IMR-90 (cell line): ENCODE measurements at places on chromosomes 1 and 21. TPM values are rescaled to one million over a fixed set of nuclear protein-coding genes. Genes with fewer than 3 reads are reported as not detected.

Gene GPR25
- polyA plus RNA-seq: not detected in 2 replicates

Gene RHOU
- 0.27 and 0.44 TPM in 2 replicates for polyA plus RNA-seq

Gene CFAP141
- polyA plus RNA-seq: not detected in 2 replicates

Gene SH2D2A
- 0.23 TPM in 1 of 2 replicates, not detected in the other for polyA plus RNA-seq

Gene C1QTNF12
- polyA plus RNA-seq: 1.1 and 2.6 TPM in 2 replicates

Gene KRTAP10-10
- polyA plus RNA-seq: not detected in 2 replicates

Gene GPR153
- 5.2 and 6.5 TPM in 2 replicates for polyA plus RNA-seq

Gene ICOSLG
- polyA plus RNA-seq: 0.09 and 0.17 TPM in 2 replicates

Gene TFF1
- not detected in 2 replicates for polyA plus RNA-seq

Gene HAO2
- not detected in 2 replicates for polyA plus RNA-seq

Gene ANGPTL3
- not detected in 2 replicates for polyA plus RNA-seq

Gene LDLRAD1
- polyA plus RNA-seq: not detected in 2 replicates

Gene S100A1
- polyA plus RNA-seq: 0.29 and 0.59 TPM in 2 replicates

Gene ZSWIM5
- polyA plus RNA-seq: 0.03 TPM in 2 replicates

Gene TEDDM1
- polyA plus RNA-seq: not detected in 2 replicates

Gene WNT4
- not detected in 2 replicates for polyA plus RNA-seq

Gene WDR64
- polyA plus RNA-seq: not detected in 2 replicates

Gene TTC34
- 0.09 and 0.11 TPM in 2 replicates for polyA plus RNA-seq

Gene COL24A1
- polyA plus RNA-seq: 1.4 and 2.2 TPM in 2 replicates

Gene SPATA21
- polyA plus RNA-seq: not detected in 2 replicates

Gene MROH9
- not detected in 2 replicates for polyA plus RNA-seq

Gene S100A2
- polyA plus RNA-seq: 7.9 and 9.5 TPM in 2 replicates

Gene NES
- 25.3 and 26.7 TPM in 2 replicates for polyA plus RNA-seq

Gene C1orf141
- not detected in 2 replicates for polyA plus RNA-seq

Gene TMCC2
- 4.2 and 4.6 TPM in 2 replicates for polyA plus RNA-seq

Gene SELL
- not detected in 2 replicates for polyA plus RNA-seq

Gene CELA3B
- not detected in 2 replicates for polyA plus RNA-seq

Gene C8B
- polyA plus RNA-seq: not detected in 2 replicates

Gene SPATA17
- polyA plus RNA-seq: 0.03 and 0.20 TPM in 2 replicates

Gene IFI44
- polyA plus RNA-seq: 1.8 and 2.2 TPM in 2 replicates

Gene CHD5
- 0.06 and 0.09 TPM in 2 replicates for polyA plus RNA-seq

Gene C1orf56
- polyA plus RNA-seq: 1.2 and 1.5 TPM in 2 replicates

Gene OR6P1
- polyA plus RNA-seq: not detected in 2 replicates

Gene ARHGAP30
- 0.02 and 0.03 TPM in 2 replicates for polyA plus RNA-seq

Gene LIPI
- not detected in 2 replicates for polyA plus RNA-seq

Gene TMEM125
- polyA plus RNA-seq: 0.03 and 0.10 TPM in 2 replicates

Gene ZBTB37
- polyA plus RNA-seq: 0.92 and 1.0 TPM in 2 replicates

Gene FYB2
- polyA plus RNA-seq: not detected in 2 replicates

Gene KIFAP3
- 7.8 and 10.5 TPM in 2 replicates for polyA plus RNA-seq

Gene NBPF20
- 2.2 and 2.6 TPM in 2 replicates for polyA plus RNA-seq

Gene LEPR
- 1.9 and 2.1 TPM in 2 replicates for polyA plus RNA-seq

Gene ARMH1
- 0.72 and 1.1 TPM in 2 replicates for polyA plus RNA-seq
